HepG2 (cell line): ENCODE measurements at places on chromosomes 7 and 10.

DNA sequence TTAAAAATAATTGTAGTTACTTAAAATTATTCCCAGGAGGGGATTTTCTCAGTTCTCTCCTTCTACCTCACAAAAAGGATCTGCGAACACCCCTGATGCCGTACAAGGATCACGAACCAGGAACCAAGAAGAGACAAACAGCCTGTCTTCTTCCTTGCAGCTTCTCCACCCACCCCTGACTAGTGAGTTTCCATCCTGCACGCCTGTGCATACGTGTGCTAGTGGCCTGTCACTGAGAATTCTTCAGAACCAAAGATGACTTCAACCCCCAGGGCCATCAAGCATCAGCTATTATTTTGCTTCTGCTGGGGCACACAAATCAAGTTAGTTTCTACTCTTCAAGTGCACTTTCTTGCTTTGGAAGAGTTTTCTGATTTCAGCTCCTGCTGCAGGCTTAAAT, 175.5 kb upstream of the KLF6 start:
- no peak for DNase-seq

DNA sequence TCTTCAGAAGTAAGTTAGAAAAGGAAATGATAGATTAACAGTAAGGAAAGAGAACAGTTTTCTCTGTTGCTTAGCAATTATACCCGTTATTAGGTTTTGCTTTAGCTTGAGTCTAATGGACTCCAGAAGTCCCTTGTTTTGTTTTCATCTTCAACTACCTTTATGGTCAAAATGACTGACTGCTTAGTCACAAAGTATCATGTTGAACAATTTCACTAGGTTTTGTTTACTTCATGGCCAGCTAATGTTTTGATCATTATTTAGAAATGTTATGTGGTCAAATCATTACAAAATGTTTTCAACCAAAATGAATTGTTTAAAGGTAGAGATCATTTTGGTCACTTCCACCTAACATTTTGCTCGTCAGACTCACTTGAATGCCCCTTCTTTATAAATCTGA, 1.9 kb downstream of the UBN2 start:
- no peak for DNase-seq

DNA sequence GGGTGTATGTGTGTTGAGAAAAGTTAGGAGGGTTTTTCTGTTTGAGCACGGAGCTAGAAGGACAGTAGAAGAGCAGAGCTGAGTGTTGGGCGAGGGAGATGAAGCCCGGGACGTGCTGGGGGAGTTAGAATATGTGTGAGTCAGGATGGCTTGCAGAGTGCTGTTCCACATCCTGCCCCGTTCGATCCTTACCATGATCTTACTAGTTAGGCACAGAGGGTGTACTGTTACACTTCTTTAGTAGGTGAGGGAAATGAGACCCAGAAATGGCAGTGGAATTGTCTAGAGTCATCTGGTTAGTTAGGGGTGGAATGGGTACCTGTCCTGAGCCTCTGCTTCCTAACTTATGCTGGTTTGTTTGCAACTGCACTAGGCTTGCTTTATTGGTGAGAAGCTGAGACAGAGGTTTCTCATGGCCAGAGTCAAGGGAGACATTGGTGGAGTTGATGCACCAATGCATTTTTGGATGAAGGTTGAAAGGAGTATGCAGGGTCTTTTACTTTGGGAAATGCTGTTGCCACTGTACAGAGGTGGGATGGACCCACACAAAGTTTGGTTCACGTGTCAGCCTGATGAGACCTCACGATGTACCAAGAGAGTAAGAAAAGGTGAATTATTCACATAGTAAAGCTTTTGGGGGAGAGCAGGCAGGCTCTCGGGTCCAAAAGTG, 42.4 kb downstream of the CCNY start:
- no peak for DNase-seq

DNA sequence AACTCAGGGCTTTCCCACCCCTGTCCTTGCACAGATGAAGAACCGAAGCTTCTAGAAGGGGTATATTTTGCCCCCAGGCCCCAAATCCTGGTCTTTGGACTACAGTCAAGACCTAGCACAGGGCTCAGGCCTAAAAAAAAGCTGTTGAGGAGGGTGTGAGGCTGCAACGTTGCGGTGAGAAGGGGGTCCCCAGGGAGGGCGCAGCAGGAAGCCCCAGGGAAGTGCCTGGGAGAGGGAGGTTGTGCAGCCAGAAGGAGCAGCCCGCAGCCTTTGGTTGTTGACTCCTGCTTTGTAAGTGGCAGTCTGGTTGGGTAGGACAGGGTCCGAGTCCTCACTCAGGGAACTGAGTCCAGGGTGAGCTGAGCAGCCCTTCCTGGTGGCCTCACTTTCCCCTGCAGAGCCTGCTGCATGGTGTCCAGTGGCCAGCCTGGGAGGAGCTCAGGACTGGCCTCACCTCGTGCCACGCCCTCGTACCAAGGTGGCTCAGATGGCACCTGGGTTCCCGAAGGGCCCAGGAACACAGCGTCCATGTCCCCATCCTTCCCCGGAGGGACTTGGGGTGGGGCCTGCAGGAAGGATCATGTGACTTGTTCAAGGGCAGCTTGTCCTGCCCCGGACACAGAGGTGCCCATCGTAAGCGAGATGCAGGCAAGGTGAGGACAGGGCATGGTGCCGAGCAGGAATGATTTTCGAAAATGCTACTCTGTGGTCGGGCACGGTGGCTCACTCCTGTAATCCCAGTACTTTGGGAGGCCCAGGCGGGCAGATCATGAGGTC, 166.4 kb upstream of the TNRC18 start:
- DNase-seq = no peak

GRCh38 chr10:113987805-113988204, 55.9 kb upstream of the ADRB1 start:
- no peak for DNase-seq

DNA sequence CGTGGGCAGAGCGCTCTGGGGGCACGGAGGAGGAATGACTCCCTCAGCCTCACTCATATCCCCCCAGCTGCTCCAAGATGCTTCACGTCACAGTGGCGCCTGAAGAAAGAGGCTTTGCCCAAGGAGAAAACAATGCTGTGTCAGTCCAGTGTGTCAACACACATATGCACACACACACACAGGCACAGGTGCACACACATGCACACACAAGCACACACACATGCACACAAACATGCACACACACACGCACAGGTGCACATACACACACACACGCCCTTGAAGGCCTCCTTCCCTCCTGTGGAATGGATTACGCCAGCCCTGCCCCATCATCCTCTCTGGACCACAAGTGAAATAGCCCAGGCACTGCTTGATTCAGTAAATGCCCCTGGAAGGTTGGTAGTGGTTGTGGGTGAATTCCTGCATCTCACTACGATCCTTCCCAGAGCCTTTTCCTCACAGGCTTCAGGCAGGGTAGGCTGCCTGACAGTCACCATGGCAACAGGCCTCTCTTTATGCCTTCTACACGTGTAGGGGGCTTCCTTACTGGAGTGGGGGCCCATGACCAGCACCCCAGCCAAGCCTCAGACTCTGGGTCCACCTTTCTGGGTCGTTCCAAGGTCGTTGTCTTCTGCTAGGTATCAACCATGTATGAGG, 371.5 kb upstream of the PODXL start:
- no peak for DNase-seq

DNA sequence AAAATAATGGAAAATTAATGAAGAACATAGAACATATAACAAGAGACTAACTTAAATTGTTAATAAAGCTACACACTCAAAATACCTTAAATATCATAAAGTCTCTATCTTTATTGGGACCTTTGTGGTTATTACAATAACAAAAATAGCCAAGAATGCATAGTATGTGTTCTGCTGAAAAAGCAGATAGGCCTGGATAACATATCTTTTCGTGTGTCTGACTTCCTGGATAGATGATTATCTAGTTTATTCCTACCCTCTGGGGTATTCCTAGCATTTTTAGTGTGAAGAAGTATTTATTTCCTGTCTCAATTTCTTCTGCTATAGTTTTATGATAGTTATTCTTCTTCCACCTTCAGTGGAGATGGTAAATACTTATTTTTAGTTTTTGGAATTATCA, 36.5 kb downstream of the CALCR start:
- DNase-seq = no peak

GRCh38 chr7:50739744-50740435, 42.8 kb downstream of the GRB10 start:
- no peak for DNase-seq

GRCh38 chr10:31345886-31346285, 26.9 kb downstream of the ZEB1 start:
- no peak for DNase-seq

GRCh38 chr7:111173990-111174389, 83.1 kb downstream of the LRRN3 start:
- no peak for DNase-seq

GRCh38 chr7:74684921-74685320, 27.4 kb downstream of the GTF2I start:
- DNase-seq = no peak

- no peak for DNase-seq
Observed at GRCh38 chr10:94571081-94571480, 25.5 kb downstream of the HELLS start.

GRCh38 chr7:86720306-86720705, 76.6 kb downstream of the GRM3 start:
- no peak for DNase-seq

DNA sequence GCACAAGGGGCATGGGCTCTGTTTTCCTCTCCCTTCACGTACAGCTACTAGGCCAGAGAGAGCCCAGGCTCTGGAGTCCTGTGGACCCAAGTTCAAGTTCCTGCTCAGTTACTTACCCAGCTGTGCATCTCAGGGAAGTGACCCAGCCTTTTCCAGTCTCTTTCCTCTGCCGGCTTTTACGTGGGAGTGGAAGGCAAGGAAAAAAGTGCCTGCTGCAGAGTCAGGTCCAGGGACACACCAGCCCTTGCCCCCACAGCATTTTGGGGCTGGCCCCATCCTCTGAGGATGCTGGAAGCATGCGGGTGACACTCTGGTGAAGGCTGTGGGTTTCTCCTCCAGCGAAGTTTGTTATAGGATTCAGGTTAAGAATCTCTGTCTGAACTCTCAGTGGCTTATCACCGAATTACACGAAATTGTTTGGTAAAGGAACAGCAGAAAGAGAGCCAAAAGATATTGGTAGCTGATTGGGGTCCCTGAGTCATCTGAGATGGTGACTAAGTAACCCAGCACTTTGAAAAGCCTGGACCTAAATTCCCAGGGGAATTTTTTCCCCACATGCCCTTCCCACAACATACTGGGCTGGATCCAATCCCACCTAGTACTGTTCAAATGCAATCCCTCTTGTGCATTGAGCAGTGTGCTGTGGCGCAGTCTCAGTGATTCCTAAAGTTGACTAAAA, 424.3 kb downstream of the RPS24 start:
- DNase-seq = peak; percentile 49

- no peak for DNase-seq
Observed at GRCh38 chr7:104604706-104605105, 276.3 kb downstream of the LHFPL3 start.

GRCh38 chr7:45054442-45054841, 34.3 kb downstream of the NACAD start:
- no peak for DNase-seq

DNA sequence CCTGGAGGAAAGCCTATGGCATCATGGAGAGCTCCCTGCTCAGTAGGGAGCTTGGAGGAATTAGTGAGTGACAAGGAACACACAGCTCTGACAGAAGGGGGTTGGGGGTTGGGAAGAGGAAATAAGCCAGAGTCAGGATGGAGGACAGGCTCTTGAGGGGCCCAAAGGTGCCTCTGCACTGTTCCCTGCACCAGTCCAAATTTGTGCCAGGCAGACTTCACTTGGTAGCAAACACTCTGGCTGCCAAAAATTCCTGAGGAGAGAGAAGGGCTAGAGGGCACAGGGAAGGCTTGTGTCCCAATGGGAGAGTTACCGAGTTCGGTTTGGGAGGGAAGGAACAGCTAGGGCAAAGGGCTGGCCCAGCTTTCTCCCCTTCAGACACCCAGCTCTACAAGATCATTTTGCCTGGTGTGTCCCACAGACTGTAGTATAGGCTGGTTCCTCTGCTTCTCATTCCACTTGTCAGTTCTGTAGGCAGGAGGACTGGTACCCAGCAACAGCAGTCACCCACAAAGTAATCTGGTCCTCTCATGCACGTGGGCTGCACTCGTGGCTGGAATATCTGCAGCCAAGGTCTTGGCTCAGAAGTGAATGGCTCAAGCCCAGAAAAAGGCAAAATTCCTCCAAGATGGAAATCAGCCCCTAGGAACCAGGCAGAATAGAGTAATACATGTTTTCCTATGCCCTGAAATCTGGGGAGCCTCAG, 8.0 kb upstream of the KCNIP2 start:
- no peak for DNase-seq

- DNase-seq = no peak
Observed at GRCh38 chr10:98255146-98255877, 12.7 kb downstream of the LOXL4 start.

GRCh38 chr7:114590298-114590697, 175.7 kb downstream of the FOXP2 start:
- DNase-seq = no peak

- no peak for DNase-seq
Observed at GRCh38 chr7:46745707-46746090, 824.6 kb upstream of the IGFBP3 start.
